Calu3 (cell line): ENCODE measurements at places on chromosomes 11 and 22.

- peak; percentile 36 for DNase-seq
Observed at GRCh38 chr22:45007391-45008185, 2.2 kb downstream of the PHF21B start.

DNA sequence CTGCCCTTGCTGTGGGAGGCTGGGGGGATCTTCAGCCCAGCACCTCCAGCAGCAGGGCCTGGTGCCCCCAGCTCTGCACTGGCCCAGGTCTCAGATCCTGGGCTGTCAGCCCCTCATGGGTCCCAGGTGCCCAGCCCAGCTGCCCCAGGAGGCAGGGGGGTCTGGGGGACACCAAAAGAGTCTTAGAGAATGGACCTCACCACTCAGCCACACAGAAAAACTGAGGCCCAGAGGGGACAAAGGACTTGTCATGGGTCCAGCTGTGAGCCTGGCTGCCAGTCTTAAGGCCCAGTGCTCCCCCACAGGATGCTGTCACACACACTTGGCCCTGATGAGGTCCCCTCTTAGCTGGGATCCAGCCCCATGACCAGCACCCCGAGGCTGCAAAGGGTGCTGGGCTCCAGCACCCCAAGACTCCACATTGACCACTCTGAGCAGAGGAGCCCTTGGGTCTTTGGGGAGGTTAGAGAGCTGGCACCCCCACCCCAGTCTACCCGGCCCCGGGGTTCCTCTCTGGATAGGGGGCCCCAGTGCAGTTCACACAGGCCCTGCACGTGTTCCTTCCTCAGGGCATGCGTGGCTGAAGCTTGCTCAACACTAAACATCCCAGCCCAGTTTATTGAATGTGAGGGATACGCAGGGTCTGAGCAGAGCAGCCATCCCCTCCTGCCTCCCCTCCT lies 54.4 kb downstream of the IGLL5 start:
- no peak for DNase-seq

GRCh38 chr22:31825513-31825912 lies 71.7 kb downstream of the DEPDC5 start:
- no peak for DNase-seq

GRCh38 chr11:15150507-15150906 lies 35.8 kb downstream of the INSC start:
- no peak for DNase-seq

- DNase-seq = no peak
Observed at GRCh38 chr11:44324749-44325525, 15.0 kb upstream of the ALX4 start.
